ENCODE measurements at places on chromosomes 13 and 19.

DNA sequence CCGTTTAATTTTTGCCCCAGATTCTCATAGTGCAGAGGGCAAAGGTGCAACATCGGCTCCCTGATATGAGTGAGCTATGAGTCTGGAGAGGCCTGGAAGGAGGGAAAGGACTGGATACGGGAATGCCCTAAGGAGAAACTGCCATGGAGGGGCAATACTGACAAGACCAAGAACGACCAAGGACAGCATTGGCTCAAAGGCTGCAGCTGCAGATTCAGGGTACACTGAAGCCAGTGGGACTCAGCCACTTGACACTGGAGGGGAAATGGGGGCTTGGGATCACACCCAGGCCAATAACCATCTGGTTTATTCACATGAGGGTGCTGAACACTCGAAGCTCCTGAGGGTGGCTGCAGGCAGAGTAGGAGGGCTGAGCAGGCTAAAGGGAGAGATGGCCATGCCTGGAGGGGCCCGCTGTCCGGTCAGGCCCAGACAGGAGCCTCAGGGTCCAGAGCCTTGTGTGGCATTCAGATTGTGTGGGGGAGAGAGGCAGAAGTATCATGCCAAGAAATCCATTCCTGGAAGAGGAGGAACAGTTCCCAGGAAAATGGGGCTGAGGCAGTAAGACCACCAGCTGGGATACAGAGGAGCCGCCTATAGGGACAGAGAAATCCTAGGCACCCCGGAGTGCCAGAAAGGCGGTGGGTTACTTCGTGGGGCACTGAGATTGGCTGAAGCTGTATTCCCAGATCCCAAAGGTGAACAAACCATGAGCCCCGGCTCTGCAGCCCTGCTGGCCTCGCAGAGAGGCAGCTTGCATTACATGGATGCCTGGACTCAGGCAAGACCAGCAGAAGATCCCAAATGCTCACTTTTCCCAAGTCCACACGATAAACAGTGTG is 20.7 kb downstream of the COL4A1 start:
- no peak for DNase-seq

DNA sequence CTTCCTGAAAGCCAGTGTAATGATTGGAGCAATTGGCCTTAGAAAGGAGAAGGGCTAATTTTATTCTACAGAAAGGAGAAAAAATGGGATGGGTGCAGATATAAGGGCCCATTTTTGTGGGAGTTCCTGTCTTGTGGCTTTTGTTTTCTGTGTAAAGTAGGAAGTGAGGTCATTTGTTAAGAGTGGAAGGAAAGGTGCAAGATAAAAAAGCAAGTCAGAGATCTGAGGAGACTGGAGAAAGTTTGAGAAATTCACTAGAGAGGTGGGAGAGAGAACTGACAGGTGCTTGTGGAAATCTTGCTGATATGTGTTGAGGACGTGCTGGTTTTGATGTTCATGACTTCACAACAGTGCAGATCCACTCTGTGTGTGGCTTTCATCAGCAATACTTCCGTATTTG is 349.4 kb downstream of the DLEU7 start:
- no peak for DNase-seq

GRCh38 chr13:99434258-99434788 is 66.9 kb upstream of the TM9SF2 start:
- DNase-seq, result peak; percentile 94

GRCh38 chr19:37654118-37654517 is 1.1 kb downstream of the ZFP30 start:
- DNase-seq, result no peak

- peak; percentile 22 for DNase-seq
These were observed 2.5 kb downstream of the PHF11 start for GRCh38 chr13:49498206-49498605.

GRCh38 chr13:43195551-43195950 is 172.2 kb downstream of the DNAJC15 start:
- no peak for DNase-seq

- no peak for DNase-seq
These were observed 11.8 kb downstream of the PEPD start for GRCh38 chr19:33509774-33510173.

DNA sequence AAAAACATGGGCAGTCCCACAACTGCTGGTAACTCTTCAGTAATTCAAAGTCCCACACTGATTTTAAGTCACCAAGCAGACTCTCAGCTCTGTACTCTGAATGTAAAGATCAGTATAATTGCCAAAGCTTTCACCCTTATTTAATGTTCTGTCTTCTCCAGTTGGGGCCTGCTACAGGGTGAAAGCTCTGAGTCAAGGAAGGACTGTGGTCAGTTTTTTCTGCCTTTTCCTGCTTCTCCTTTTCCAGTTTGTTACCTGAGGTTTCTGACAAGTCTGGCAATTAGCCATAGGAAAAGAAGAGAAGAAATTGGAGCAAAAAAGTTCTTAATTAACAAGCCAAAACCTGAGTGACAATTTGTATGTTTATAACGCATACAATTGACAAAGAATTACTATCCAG is 279.3 kb downstream of the RBM26 start:
- DNase-seq, result no peak

GRCh38 chr13:47621931-47622330 is 379.1 kb downstream of the SUCLA2 start:
- DNase-seq, result no peak

GRCh38 chr19:23774524-23774971 is 15.9 kb upstream of the ZNF681 start:
- DNase-seq, result no peak

DNA sequence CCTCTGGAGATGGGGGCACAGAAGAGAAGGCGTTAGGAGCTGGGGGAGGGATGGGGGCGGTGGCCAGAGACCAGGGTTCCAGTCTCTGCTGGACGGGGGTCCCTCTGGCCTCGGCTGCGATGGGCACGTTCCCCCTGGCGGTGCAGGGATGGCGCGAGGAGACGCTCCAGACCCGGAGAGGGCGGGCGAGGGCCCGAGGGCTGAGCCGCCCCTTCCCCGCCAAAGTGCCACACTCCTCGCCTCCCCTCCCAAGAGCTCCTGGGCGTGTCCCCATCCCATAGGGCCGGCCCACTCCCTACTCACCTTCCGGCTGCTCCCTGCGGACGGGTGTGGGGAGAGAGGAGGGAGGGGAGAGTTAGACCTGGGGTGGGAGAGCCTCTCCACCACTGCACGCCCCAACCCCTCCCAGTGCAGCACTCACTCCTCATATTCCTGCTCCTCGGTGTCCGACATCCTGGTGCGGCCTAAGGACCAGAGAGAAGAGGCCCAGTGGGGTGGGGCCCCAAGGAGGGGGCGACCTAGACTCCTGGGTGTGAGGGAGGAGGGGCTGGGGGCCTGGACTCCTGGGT is 2.2 kb downstream of the TNNT1 start:
- DNase-seq, result no peak

DNA sequence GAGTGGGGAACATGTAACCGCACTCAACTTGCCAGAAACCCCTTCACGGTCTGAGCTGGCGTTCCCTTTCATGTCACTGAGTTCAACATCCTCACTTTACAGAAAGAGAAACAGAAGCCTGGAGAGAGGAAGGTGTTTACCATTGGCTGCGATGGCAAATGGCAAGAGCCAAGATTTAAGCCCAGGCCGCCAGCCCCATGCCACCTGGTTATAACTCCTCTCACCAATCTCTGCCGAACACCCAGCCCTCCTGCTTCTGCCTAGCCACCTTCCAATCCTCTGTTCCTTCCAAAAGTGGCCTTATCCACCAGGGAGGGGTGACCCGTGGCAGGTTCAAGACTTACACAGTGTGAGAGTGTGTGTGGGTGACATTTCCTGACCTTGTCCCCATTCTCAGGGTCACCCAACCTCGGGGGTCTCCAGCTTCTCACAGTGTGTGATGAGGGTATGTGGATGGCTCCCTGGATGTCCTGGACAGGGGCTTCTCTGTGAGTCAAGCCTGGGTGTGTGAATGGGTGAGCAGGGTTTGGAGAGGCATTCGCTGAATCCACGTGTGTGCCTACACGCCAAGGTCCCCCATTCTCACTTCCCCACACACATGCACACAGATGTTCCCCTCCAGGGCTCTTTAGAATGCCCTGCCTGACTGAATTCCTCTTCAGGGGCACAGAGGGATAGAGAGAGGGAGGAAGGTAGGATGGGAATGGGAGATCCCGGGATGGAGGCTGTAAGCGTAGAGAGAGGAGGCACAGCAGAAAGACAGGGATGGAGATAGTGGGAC is 1.2 kb downstream of the CADM4 start:
- DNase-seq, result no peak

- no peak for DNase-seq
These were observed 5.9 kb upstream of the RUBCNL start for GRCh38 chr13:46392967-46393366.

DNA sequence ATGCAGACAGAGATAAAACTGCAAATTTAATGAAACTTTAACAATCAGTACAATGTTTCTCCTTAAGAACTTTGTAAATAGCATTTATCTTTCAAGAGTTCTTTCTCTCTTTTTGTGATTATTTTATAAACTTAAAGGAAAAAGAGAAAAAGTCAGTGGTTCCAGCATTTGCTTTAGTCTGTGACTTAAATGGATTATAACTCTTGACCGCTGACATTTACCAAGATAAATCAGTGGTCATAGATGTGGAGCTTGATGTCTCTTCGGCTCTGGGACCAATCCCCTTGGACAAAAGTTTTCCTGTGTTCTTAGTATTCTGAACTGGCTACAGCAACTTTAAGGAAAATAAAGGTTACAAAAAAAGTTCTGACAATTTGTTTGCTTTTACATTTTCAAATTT is 162.6 kb downstream of the TM9SF2 start:
- no peak for DNase-seq

GRCh38 chr19:42229855-42230351 is 9.8 kb downstream of the ZNF526 start:
- DNase-seq, result no peak

DNA sequence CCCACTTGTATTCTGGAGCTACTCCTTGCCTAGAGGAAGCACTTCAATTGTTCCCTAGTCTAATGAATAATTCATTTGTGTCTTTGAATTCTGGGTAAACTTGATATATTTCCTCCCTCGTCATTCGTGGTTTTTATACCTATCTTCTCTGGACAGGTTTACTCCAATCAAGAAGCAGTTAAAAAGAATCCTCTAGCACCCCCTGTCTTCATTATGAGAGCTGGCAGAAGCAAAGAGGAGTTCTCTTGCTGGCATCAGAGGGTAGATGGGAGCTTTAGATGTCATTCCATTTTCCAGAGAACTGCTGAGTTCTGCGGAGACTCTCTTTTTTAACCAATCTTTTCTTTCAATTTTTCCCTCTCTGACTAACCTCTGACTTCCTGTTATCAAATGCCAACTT is 627.7 kb downstream of the FGF9 start:
- DNase-seq, result no peak

GRCh38 chr13:64680739-64681138 is 2549.4 kb downstream of the PCDH9 start:
- DNase-seq, result no peak

DNA sequence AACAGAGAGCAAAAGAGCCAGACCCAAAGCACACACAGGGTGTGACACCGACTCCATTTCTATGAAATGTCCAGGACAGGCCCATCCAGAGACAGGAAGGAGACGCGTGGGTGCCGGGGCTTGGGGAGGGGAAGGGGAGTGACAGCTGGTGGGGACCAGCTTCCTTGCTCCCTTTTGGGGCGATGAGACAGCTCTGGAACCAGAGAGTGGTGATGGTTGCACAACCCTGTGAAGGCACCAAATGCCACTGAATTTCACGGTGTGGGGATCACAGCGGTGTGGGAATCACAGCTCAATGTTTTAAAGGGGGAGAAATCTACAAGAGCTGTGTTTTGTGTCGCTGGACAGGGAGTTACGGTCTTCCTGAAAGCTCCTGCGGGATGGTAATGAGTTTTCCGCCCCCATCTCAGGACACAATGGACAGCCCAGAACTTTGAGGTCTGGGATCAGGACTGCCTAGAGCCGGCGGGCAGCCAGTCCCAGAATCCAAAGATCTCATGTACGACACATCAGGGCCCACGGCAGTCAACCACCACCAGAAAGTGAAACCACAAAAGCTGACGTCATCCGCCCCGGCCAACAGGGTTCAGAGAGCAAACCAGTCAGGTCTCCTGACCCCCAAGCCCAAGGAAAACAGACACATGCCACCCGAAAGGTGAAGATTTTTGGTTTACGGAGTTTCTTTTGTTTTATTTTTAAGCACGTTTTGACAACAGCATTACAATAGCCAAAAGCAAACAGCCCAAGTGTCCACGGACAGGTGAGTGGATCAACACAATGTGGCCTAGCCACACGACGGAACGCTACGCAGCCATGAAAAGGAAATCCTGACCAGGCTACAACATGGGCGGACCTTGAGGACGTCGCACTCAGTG is 7.3 kb downstream of the SGTA start:
- DNase-seq, result peak; percentile 58

DNA sequence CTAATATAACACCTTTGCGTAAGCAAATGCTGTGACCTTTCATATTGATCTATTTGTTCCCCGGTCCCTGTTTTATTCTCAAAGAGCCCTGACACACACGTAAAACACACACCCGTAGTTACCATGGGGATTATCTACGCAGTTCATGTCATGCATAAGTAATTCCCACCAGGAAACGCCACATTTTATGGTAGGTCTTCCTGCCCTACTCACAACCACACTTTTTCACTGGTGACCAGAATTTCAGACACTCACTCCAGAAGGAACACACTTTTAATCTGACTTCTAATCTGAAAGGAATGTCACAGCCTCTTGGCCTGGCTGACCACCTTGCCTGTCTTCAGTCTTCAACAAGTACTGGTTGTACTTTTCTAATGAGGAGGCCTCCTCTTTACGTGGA is 46.8 kb downstream of the SLC7A1 start:
- no peak for DNase-seq

GRCh38 chr13:38328699-38329098 is 21.0 kb upstream of the UFM1 start:
- DNase-seq, result no peak

- DNase-seq, result no peak
These were observed 96.3 kb upstream of the TNFSF11 start for GRCh38 chr13:42477596-42478190.

DNA sequence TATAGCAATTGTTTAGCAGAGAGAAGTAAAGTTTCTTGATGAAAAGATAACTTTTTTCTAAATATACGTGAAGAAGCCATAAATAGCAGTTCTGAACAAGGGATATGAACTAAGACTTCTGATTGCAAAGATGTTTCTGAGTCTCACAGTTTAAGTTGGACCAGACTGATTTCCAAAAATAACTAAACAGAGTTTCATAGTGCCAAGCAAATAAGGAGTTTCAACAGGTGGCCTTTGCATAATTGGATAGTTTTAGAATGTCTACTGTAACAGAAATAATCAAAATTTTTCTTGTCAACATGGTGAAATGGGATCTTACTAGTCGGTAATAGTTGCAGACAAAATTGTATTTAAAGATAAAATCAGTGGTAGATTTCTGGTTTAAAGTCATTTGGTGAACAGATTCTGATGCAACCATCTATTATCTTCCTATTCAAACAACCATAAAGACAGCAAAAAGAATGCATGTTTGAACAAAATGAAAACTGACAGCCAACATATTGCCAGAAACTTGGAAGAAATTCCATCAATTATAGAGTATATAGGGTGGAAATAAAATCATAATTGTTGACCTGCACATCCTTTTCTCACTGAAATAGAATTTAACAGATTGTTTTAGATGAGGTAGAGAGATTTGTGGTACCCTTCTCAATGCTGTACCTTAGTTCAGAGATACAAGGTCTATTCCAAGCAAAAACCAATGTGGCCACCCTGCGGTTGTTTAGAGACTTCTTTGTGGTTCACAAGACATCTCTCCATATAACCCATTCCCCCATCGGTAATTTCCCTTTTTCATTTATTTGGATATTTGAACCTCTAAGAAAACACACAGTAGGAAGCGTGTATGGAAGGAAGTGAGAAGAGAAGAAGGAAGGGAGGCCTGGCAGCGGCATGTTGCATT is 275.3 kb downstream of the COG6 start:
- no peak for DNase-seq

- DNase-seq, result peak; percentile 60
These were observed 19.9 kb upstream of the FBXO27 start for GRCh38 chr19:39052243-39052746.
